ENCODE measurements at places on chromosomes 16 and 17. TPM values are rescaled to one million over a fixed set of nuclear protein-coding genes. Genes with fewer than 3 reads are reported as not detected.

DNA sequence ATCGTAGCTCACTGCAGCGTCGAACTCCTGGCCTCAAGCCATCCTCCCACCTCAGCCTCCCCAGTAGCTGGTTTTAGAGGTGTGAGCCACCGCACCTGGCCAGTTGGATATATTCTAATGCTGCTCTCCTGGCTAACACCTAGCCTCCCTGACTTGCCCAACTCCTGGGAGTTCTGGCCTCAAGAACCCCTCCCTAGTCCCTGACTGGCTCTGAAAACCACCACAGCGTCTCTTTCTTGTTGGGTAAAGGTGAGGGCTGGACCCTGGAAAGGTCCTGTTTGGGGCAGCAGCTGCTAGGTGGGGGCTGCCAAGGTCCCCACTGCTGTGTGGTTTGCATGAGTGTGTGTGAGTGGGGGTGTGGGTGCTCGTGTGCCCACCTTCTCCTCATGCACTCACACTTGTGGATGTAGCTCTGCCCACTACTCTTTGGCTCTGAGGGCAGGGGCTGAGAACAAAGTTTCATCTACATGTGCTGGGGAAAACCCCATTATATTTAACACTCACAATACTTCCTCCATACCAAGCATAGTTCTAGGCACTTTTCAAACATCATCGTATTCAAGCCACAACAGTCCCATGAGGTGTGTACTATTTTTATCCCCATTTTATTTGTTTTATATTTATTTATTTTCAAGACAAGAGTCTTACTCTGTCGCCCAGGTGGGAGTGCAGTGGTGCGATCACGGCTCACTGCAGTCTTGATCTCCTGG lies 7.1 kb upstream of the SPNS3 start:
- DNase-seq = no peak
- no peak overlapping the region for H3K27ac ChIP-seq
- no peaks in the 10 kb centered on the region for H3K27me3 ChIP-seq
- no peaks in the 10 kb centered on the region for H3K36me3 ChIP-seq

- no peak for DNase-seq
- H3K4me1 ChIP-seq = no peaks in the 10 kb centered on the region
- H3K27me3 ChIP-seq = no peaks in the 10 kb centered on the region
- H3K36me3 ChIP-seq = no peaks in the 10 kb centered on the region
- H3K27ac ChIP-seq = no peak overlapping the region
Observed at GRCh38 chr16:8826278-8826879, 28.7 kb downstream of the PMM2 start.

GRCh38 chr17:73482894-73483293 lies 161.4 kb downstream of the SDK2 start:
- H3K4me3 ChIP-seq = no peak overlapping the region
- DNase-seq = no peak
- H3K27ac ChIP-seq = no peak overlapping the region
- no peaks in the 10 kb centered on the region for H3K36me3 ChIP-seq

GRCh38 chr16:85527042-85527766 lies 85.9 kb upstream of the GSE1 start:
- H3K27ac ChIP-seq = peak overlapping the region; percentile 89
- no peak for DNase-seq

DNA sequence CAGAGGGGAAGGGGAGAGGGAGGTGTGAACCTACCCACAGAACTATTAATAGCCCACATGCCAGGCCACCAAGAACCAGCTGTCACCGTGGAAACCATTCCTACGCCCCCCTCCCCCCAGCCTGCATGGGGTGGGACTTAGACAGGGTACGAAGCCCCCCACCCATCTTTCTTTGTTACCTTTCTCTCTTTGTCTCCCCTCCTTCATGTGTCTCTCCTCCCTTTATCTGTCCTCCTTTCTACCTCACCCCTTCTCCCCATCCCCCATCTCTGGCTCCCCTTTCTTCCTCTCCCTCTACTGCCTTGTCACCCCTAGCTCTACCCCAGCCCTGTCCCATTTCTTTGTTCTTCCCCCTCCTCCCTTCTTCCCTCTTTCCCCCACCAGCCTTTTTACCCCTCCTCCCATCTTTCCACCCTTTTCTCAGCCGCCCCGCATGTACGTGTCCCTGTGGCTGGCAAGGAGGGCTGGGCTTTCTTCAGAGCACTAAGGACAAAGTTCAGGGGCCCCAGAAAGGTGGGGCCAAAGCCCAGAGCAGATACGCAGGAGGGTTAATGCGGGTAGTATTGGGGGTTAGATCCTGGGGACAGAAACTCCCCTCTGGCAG lies 8.0 kb downstream of the THRA start:
- peak; percentile 76 for DNase-seq
- H3K27ac ChIP-seq = peak overlapping the region; percentile 84
- H3K4me1 ChIP-seq = peaks cover 77% of the 10 kb centered on the region
- no peaks in the 10 kb centered on the region for H3K36me3 ChIP-seq

Gene TCAP
- 1.6 TPM for total RNA-seq

Gene FA2H
- 21.3 TPM for total RNA-seq
